ENCODE measurements at places on chromosomes 6 and 20.

- DNase-seq = no peak
Observed at GRCh38 chr6:131317516-131317915, 182.2 kb downstream of the AKAP7 start.

- DNase-seq = no peak
Observed at GRCh38 chr20:15854911-15855310, 718.3 kb downstream of the KIF16B start.

DNA sequence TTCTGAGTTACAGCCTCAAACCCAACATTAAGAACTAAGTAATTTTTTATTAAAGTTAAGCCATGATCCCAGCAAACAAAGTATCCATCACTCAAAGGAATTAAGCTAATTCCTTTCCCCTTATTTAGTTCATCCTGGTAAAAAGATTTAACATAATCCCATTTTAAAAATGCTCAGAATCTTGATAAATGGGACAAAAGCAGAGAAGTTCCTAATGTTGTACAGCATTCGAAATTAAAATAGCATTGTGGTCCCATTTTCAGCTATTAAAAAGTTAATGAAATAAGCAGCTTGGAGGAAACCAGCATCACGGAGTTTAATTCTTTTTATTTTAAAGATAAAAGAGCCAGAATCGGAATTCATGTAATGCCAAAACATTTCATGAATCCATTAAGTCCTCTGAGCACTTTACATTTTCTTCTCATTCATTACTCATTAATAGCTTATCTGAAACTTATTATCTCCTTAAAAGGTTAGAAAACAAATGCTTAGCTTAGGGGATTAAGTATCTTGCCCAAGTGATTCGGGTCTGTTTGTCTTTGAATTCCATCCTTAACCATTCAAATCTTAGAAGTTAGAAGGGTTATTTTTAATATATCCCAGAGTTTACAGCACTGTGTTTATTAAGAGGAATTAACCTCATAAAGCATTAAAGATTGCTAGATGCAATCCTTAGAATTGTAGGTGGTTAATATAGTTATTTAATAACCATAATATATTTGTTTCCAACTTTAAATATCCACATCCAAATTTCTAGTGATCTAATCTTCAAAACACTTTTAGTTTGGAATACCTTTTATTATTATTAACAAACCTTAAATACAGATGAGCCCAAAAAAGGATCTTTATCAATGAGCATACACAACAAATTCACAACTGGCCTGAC lies 11.2 kb downstream of the RBM39 start:
- DNase-seq = no peak

- no peak for DNase-seq
Observed at GRCh38 chr20:19785173-19785982, 27.3 kb downstream of the RIN2 start.

GRCh38 chr6:25006565-25007001 lies 70.8 kb upstream of the RIPOR2 start:
- peak; percentile 55 for DNase-seq

DNA sequence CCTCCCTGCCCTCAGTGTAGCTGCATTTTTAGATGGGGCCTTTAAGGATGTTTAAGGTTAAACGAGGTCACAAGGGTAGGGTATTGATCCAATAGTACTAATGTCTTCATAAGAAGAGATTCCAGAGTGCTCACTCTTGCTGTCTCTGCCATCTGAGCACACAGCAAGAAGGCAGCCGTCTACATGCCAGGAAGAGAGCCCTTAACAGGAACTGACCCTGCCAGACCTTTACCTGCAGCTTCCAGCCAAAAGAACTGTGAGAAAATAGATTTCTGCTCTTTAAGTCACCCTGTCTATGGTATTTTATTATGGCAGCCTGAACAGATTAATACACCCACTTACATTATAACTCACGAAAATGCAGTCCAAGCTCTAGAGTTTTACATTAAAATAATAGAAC lies 685.3 kb upstream of the MARCKS start:
- DNase-seq = no peak

DNA sequence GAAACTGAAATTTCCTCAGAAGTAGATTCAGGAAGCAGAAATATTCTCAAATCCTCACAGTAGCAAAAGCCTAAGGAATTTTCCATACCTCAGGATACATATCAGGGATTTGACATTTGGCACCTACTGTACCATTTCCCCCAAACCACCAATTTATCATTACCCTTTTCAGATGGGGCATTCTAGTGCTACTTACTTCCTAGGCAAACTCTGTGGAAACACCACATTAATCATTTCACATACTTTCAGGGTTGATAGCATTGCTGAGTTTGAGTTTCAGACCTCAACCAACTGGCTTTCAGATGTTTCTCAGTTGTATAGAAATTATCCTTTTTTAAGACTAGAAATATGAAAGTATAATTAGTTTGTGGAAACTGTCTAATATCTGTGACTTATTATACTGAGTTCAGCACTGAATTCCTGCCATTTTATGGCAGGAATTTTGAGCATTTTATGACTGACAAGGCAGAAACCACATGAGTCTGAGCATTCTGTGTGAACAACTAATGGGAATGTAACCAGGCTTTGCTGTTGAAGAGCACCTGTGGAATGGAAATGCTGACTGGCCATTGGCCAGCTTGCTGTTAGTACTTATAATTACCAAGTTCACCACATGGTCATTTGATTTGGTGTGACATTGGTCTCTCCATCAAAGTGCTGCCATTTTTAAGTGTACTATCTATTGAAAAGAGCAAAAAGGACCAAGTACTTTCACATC lies 35.1 kb upstream of the IRAK1BP1 start:
- no peak for DNase-seq

GRCh38 chr6:168177103-168177891 lies 98.3 kb upstream of the FRMD1 start:
- DNase-seq = no peak

DNA sequence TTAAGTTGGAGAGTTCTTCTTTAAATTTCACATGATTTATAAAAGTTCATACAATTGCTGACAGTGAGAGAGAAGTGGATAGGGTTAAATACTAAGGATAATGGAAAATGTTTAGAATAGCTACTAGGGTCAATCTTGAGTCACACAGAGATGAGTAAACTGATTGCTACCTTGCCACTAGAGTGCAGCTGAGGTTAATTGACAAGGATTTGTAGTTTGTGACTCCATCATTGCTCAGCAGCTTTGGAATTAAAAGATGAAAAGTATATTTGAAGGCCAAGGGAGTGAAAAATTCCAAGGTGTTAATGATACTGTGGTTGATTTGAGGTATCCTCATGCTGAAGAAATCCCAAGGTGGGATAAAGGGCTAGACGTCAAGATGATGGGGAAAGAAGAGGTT lies 524.0 kb downstream of the UTRN start:
- DNase-seq = no peak
